ENCODE measurements at places on chromosomes 7 and 10.

GRCh38 chr7:38452681-38453108 is 178.5 kb downstream of the AMPH start:
- no peak for DNase-seq

GRCh38 chr7:47227762-47228177 is 354.1 kb downstream of the TNS3 start:
- peak; percentile 19 for DNase-seq

DNA sequence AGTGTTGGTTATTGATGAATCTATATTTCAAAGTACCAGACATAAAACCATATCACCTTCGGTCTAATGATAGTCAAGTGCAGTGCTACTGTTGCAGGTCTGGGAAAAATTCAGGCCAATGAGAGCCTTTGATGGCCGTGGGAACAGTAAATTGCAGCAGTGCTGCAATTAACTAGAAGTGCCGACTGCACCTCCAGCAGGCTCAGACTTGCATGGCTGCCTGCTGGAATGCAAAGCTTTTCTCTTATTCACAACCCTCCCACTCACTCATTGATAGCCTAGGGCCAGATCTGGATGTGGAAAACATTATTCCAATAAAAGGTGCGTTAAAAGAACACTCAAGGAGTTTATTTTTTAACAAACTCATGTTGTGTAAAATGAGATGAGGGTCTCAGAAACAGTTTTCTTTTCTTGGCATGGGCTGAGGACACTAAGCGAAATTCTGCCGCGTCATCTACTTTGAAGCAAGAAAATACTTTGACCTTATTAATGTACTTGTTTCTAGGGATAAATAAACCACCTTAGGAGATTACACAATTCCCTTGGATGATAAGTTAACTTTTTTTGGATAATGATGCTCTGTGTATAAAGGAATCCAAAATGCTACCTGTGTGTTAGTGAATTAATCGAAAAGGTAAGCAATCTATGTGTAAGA is 17.1 kb downstream of the PLXDC2 start:
- DNase-seq = no peak

DNA sequence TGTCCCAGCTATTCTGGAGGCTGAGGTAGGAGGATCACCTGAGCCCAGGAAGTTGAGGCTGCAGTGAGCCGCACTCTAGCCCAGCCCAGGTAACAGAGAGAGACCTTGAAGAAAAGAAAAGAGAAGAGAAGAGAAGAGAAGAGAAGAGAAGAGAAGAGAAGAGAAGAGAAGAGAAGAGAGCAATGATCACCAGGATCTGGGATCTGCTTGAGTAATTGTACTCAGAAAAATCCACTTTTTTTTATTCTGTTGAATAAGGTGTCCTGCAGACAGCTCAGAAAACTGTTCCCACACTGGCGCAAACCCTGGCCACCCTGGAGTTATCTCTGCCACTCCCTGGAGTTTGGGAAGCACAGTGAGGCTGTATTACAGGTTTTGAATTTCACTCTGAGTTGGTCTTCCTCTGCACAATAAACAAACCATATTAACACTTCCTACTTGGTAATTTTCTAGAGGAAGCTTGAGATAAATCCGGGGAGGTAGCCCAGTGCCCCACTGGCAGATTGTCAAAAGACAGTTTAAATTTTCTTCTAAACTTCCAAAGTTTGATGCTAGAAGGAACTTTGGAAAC is 9.6 kb upstream of the OAT start:
- no peak for DNase-seq

GRCh38 chr10:1036341-1036791 is 10.7 kb upstream of the IDI2 start:
- DNase-seq = no peak

DNA sequence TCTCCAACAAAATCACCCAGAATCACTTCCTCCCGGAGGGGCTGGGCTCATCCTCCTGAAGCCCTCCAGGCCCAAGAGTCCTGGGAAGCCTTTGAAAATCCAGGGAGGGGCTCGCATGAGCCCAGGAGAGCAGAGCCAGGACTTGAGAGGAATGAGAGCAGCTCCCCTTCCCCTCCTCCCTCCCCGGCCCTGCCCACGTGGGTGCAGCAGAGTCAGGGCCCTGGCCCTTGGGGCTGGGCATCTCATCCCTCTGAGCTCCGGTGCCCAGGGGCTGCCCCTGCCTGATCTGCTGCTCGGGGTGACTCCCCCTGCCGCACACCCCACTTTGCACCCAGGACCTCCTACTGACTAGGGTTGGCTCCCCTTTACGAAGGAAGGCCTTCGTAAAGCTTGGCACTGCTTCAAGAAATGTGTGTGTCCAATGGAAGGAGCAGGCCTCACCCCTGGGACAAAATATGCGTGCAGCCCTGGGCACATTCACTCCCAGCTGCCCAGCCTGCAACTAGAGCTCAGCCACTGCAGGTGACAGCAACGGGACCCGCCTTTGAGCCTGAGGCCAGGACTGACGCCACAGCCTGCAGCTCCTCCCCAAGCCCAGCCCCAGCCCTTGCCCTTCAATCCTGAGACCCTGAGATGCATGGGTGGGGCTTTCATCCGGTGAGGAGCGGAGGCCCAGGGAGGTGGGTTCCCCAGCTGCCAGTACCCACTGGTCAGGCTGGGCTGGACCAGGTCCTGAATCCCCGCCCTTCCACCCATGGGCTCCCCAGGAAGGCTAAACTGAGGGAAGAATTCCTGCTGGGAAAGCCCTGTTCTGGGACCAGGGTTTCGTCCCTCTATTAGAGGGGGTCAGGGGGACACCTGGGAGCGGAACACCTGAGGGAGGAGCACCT is 21.8 kb downstream of the PWWP2B start:
- DNase-seq = no peak

DNA sequence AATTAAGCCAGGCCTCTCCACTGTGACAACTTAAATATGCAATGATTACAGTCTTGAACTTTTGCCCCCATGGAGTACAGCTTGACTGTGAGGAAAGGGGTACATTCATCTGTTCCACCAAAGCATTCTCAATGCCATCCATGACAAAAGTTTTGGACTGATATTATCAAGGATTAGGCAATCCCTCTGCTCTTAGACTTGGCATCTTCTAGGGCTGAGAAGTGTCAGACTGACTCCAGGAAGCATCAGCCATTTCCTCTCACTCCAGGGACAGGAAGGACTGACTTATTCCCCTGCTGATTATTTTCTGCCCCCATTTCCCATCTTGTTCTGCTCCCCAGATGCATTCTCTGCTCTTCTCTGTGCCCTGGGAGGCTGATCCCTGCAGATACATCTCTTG is 69.7 kb downstream of the ZNF365 start:
- no peak for DNase-seq

DNA sequence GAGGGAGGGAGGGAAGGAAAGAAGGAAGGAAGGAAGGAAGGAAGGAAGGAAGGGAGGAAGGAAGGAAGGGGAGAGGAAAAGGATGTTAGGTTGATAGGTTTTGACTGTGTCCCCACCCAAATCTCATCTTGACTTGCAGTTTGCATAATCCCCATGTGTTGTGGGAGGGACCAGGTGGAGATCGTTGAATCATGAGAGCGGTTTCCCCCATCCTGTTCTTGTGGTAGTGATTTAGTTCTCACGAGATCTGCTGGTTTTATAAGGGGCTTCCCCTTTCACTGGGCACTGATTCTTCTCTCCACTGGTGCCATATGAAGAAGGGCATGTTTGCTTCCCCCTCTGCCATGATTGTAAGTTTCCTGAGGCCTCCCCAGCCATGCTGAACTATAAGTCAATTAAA is 15.1 kb upstream of the NUDCD3 start:
- no peak for DNase-seq

DNA sequence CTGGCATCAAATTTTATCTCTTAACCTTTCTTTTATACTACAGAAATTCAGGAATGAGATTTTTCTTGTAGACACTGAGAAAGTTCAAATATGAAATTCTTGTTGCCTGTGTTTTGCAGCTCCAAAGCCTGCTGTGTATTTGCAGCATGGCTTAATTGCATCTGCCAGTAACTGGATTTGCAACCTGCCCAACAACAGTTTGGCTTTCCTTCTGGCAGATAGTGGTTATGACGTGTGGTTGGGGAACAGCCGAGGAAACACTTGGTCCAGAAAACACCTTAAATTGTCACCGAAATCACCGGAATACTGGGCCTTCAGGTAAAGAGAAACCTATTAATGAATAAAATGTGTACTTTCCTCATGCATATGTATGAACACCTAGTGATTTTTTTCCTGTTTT is 24.8 kb downstream of the LIPK start:
- no peak for DNase-seq

- no peak for DNase-seq
Measured at GRCh38 chr10:50544857-50545429, 78.8 kb downstream of the SGMS1 start.

- no peak for DNase-seq
Measured at GRCh38 chr7:26320878-26321277, 29.2 kb downstream of the SNX10 start.

DNA sequence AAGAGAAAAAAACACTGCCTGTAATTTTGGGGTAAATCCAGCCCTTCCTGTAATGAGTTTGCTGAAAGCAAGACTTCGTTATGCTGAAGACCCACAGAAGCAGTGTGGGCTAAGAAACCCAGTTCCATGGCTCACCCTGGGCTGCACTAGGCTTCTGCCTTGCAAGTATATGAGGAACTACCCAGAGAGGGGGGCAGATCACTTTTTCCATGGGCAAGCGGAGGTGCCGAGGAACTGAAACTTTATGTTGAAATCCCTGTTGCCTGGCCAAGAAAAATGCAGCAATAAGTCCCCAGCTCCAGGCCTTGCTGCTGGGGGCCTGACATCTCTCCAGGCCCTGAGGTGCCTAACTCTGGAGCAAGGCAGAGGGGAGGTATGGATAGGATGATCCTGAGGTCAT is 8.5 kb downstream of the RASSF4 start:
- no peak for DNase-seq

GRCh38 chr7:122309421-122309820 is 4.9 kb upstream of the FEZF1 start:
- DNase-seq = no peak

- no peak for DNase-seq
Measured at GRCh38 chr7:113812591-113813255, 106.1 kb downstream of the PPP1R3A start.

DNA sequence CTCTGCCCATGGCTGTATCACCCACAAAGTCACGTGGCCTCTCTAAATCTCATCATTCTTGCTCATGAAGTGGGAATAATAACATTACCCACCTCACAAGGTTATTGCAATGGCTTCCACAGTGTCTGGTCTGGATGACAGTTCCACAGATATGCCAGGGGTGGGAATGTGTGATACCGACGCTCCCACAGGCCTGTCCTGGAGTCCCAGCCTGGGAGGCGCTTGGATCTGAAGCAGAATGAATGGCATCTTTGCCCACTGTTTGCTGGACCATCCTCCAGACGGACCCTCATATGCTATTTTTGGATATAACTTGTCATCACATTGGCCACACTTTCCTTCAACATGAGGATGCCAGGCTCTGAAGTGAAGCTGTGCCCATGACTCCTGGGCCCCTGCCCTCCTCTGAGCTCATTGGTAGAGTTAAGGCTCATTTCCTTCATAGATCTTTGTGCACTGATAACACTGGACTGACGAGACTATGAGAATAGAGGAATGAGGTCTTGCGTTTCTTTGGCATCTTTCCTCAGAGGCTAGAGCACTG is 279.8 kb upstream of the ZNF32 start:
- DNase-seq = no peak

DNA sequence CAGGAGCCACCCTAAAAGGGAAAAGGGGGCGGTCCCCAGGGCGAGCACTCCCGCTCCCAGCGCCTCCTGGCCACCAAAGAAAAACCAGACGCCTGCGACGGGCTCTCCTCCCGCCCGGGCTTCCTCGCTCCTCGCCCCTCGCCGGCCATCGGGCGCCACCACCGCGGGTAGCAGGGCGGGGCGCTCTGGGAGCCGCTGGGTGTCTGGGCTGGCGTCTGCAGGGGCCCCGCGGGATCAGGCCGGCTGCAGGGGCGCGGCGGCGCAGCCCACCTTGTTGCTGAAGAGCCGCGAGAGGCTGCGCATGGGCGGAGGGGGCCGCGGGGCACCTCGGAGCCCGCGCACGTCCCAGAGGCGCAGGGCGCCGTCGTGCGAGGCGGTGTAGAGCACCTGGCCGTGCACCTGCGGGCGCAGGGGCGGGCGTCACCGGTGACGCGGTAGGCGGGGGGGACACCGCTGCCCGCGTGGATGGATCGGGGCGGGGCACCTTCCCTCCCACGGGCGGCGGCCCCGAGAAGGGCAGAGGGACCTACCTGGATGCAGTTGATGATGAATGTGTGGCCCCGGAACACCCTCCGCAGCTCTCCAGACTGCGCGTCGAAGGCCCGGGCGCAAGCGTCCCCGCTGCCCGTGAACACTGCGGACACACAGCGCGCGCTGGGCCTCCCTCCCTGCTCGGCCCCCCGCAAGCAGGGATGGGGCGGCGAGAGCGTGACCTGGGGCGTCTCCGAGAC is 28.3 kb downstream of the WDR86 start:
- DNase-seq = no peak

- no peak for DNase-seq
Measured at GRCh38 chr7:152520861-152521302, 85.1 kb upstream of the KMT2C start.

DNA sequence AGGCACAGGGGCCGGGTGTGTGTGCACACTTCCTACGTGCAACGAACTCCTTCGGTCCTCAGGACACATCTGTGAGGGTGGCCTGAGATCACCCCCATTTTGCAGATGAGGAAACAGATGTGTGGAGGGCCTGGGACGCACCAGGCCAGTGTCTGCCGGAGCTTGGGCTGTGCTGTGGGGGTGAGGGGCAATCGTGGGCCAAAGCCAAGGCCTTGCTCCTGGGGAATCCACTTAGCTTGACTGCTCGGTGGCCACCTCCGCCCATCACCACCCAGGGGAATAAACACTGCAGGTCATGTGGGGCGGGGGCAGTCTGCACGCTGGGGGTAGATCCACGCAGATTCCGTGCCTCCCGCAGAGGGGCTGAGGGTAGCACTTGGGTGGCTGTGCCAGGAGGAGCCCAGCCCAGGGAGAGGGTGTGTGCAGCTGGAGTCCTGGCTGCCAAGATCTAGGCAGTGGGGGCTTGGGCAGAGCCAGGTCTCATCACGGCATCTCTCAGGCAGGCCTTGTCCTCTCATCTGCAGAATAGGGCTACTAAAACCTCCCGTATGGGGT is 70.8 kb upstream of the EN2 start:
- no peak for DNase-seq

DNA sequence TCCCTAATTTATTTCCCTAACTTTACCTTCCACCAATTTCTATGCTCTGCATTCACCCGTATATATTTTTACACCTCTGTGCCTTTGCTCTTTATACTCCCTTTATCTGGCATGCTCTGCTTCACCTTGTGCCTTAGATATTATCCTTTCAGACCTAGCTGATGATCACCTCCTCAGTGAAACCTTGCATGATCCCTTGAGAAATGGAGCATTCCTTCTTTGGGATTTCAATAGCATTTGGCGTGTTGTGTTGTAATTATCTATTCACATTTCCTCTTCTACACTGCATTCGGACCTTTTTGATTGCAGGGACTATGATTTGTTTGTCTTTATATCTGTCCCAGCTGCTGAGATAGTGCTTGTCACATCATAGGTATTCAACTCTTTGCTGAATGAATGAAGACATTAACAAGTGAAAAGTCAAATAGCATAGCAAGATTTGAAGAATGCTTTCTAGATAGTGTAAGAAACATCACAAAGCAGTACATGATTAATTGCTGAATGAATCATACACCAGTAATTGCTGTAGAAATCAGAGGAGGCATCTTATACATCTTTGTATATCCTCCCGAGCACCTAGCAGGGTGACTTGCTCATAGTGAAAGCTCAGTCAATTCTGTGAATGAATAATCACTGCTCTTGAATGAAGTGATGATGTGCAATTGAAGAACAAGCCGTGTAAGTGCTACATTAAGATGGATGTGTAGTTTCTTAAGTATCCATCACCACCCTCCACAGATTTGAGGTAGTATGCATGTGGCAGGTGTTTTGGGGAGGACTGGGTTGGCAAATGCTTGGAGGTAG is 2.0 kb upstream of the TM9SF3 start:
- DNase-seq = no peak

GRCh38 chr7:137578541-137578940 is 235.0 kb upstream of the PTN start:
- no peak for DNase-seq

Measured in astrocyte of the cerebellum (primary cell).